ENCODE measurements at places on chromosomes 16 and 17.

- no peak for DNase-seq
Observed at GRCh38 chr17:55577687-55578086, 66.4 kb upstream of the SMIM36 start.

GRCh38 chr17:4908711-4909496, 6.0 kb upstream of the CHRNE start:
- DNase-seq = peak; percentile 94

DNA sequence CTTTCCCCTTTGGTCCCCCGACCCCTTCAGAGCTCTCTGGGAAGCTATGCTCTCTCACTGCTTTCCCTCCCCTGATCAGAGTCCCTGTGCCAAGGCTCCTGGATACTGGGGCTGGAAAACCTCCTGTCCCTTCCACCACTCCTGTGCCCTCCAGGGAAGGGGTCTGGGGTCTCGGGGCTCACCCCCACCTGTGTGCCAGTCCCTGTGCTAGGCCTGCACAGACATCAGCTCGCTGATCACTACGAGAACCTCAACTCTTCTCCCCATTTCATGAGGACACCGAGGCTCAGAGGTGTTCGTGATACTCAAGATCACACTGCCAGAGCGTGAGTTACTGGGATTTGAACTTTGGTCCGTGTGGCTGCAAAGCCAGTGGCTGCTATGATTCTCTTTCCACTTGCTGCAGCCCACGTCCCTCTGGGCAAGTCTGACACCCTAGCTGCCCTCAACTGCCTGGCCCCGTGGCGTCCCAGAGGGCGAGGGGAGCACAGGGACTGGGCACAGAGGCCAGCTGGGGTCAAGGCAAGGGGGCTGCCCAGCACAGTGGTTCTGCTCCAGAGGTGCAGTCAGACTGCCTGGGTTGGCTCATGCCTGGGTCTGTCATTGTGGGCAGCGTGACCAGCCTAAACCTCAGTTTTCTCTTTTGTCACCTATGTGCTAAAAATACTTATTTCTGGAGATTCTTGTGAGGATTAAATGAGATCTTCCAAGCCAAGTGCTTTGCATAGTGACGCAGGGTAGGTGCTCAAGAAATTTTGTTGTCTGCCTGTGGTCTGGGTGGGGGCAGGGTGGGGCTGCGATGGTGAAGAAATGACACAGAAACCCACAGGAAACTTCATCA, 43.8 kb upstream of the TOB1 start:
- DNase-seq = no peak

DNA sequence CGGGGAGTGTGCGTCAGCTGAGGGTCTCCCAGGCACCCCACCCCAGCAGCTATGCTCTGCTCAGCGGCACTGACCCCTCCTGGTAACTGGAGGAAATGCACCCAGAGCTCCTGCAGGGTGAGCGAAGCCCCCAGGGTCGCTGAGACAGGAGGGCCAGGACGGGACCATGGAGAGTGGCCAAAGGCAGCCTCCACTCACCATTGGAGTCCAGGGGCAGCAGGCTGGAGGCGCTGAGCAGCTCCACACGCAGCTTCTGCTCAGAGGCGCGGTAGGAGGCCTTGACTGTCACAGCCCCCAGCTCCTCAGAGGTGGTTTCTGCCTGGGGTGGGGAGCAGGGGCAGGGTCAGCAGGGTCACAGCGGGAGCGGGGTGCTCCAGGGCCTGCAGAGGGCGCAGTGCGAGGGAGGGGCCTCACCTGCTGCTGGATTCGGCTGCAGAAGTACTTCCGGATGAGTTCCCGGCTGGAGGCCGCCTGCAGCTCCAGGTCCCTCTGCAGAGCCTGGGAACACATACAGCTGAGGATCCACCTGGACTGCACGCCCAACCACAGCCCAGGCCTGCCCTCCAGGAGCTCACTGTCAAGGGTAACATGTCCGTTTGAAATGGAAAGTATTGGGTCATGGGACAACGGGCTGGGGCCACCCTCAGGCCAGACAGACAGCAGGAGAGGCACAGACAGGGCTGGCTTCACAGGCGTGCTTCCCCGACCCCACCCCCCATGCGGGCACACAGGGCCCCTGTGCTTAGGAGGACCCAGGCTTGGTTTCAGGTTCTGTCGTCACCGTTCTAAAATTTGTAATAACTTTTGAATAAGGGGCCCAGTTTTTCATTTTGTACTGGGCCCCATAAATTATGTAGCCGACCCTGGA, 13.8 kb downstream of the UNC13D start:
- no peak for DNase-seq

DNA sequence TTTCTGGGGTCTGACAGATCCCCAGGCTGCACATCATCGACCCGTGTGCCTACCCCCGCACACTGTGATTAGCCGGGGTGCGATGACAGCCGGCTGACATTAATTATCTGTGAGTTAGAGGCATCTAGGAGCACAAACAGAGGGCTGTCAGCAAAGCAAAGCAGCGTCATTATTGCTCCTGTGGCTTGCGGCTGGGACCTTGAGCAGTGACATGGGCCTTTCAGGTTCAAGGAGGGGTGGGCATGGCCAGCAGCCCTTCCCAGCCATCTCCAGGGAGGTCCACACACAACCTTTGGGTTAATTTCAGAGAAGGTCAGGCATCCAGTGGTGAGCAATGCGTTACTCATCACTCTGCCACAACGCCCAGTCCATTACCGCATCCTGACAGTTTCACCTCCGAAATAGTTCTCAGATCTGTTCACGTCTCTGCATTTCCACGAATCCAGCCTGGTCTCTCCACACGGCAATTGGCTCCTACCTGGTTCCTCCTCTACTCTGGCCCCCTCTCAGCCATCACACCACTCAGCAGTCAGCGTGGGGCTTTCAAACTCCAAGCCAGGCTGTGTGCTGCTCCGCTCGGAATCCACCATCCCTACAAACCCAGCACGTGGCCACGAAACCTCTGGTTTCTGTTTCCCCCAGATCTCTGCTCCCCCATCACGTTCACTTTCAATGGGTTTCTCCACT, 249.7 kb upstream of the C16orf82 start:
- no peak for DNase-seq

DNA sequence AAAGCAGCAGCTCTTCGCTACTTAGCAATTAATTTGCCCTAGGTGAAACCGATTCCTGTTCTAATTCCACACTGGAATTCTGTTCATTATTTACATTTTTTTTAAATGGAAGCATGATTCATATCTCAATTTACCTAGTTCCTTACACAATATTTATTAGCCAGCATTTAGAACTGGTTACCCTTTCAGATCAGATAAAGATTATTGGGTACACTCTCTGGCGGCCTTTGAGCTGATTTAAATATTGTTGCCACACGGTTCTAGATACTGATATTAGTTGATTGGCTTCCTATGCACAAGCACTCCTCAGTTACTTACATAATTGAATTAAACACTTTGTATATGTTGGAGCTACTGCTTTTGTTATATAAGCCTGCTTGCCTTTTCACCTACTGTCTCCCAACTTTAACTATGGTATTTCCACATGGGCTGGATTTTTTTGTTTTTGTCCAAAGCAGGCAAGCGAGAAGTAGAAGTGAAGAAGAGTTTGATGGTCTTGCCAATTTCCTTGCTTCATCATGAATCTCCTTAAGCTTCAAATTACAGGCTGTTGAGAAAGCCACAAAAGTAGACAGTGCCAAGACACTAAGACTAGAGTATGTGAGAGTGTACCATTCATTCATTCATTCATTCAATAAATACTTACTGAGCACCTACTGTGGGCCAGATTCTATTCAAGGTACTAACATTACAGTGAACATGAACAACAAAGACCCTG, 3.9 kb upstream of the ALDH3A2 start:
- DNase-seq = no peak

- no peak for DNase-seq
Observed at GRCh38 chr16:27355610-27356009, 41.8 kb downstream of the IL4R start.

DNA sequence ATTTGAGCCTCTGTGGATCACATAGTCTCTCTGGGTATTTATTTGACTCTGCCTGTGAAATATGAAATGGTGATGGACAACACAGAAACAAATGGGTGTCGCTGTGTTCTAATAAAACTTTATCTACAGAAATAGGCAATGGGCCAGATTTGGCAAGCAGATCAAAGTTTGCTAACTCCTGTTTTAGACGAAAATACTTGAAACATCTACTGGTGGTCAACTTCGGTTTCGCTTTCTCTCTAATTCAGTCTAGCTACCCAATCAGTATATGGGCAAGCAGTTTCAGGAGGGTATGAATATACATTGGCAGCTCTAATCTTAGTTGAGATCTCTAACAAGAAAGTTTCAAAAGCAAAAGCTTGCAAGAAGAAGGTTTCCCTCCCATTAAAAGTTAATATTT, 60.1 kb upstream of the DYNLRB2 start:
- no peak for DNase-seq

- no peak for DNase-seq
Observed at GRCh38 chr17:40561871-40562611, 3.2 kb downstream of the CCR7 start.

- peak; percentile 81 for DNase-seq
Observed at GRCh38 chr17:73998653-73999645, 204.5 kb upstream of the RPL38 start.

DNA sequence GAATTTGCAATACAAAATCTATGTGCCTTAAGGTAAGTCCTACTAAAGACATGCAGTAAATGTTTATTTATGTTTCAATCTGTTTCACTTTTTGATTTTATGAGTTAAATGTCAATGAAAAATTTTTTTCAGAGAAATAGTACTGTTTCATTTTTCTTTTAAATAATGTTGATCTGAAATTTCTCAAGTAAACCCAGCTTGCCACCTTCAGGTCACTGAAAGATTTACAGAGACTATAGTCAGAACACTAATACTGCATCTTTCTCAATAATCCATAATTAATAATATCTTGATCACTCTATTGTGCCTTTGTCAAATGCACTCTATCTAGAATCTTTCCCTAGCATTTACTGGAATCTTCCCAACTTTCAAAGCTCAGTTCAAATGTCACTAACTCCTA, 6.5 kb upstream of the DHX40 start:
- no peak for DNase-seq

DNA sequence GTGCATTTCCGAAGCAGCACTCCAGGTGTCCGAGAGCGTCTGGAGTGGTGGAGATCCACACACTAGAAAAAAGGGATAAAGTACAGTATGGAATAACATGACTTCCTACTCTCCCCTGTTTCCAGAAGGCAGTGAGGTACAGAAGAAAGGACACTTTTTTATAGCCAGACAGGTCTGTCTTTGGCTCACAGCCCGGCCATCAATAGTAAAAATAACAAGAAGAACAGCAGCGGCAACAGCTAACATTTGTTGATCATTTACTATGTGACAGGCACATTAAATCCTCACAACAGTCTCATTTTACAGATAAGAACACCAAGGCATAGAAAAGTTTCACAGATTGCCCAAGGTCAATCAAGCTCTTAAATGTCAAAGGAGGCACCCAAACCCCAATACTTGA, 16.2 kb downstream of the DYNLRB2 start:
- no peak for DNase-seq
